ENCODE measurements at places on chromosomes 12 and 14.

DNA sequence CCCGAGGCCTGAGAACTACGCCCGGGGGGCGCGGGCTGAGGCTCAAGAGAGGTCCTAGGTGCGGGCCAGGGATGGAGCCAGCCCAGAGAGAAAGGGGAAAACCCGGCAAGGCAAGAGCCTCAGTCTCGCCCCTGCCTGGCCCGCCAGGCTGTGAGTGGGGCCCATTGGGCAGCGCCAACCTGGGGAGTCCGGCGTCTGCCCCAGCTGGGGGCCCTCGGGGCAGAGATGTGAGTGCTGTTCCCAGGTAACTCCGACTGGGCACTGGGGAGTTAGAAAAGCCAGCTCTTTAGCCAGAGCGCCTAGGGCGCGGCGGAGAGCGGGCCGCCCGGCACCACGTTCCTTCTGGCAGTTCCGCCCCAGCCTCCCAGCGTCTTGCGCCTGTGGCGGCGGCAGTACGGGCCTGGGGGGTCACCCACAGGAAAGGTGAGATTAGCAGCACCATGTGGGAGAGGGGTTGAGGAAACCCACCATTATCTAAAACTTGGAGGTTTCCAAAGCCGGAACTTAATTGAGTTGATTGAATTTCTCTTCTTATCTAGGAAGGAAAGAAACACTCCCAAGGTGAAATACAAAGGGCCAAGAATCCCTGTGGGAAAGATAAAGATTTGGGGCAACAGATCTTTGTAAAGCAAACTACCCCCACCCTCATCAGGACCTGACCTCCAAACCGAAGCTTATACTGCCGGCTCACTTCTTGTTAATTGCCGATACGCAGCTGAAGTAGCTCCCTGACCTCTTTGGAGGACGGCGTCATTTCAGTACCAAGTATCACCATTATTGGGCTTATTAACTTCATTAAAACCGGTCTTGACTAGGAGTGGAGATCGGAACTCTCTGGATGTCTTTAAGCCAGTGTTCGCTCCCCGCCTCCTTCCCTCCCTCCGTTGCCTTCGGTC, 11.6 kb downstream of the OTX2 start:
- no peak for DNase-seq

DNA sequence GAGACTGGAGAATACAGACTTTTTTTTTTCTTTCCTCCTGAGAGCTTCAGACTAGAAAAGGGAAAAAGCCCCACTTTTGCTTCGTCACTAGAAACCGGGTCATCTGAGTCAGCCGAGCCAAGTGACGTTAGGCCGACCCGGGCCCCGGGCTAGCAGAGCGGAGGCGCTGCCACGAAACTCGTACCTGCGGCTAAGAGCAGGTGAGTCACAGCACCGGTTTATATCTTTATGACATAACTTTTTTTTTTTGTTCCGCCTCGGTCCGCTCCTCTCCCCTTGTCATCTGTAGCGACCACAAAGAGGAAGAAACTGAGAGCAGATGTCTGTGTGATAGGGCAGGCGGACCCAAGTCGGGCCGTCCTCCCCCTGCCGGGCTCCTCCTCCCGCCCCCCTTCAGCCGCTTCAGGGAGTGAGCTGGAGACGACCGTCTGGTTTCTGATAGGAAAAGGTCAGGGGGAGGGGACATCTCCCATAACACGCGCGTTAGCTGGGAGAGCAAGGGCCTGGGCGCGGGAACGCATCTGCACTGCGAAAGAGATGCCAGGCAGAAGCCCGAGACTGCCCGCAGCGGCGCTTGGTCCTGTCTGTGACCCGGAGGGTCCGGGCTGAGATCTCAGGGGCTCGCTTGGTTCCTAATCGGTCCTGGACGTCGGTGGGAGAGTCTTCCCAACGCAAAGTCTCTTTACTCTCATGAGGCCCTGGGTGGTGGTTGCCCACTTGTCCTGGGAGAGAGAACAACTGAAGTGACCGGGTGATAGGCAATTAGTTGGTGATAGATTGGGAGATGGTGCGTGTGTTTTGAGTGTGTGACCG, 586 bp downstream of the TTC6 start:
- no peak for DNase-seq

DNA sequence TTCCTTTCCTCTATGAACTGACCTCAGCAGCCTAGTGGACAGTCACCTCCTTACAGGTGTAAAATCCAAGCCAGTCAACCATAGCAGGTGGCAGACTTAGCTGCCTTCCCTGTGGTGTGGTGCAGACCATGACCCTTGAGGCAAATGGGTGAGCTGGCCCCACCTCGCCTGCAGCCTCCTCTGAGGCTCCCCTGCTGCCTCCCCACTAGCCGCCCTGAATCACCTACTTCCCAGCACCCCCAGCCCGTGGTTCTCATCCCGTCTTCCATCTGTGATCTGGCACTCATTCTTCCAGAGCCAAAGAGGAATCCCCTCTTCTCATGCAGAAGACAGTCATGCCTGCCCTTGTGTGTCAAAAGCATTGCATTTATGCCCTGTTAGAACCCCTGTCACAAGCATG, 34.4 kb upstream of the TSPAN9 start:
- no peak for DNase-seq

GRCh38 chr12:15584366-15585041, 204.7 kb downstream of the EPS8 start:
- peak; percentile 5 for DNase-seq

DNA sequence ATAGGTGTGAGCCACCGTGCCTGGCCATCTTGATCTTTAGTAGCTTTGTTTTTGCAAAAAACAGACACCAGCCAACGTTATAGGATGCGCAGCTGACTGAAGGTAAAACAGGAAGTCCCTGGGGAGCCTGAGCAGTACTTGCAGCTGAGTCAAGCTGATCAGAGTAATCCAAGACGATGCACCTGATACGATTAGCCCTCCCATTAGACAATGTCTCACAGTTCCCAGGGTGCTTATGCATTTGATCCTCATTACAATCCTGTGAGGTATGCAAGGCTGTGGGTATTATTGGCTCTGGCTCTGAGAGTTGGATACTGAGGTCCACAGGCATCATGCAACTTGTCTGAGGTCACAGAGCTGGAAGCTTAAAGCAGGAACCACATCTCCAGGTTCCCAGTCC, 8.1 kb downstream of the KRT18 start:
- DNase-seq = no peak

DNA sequence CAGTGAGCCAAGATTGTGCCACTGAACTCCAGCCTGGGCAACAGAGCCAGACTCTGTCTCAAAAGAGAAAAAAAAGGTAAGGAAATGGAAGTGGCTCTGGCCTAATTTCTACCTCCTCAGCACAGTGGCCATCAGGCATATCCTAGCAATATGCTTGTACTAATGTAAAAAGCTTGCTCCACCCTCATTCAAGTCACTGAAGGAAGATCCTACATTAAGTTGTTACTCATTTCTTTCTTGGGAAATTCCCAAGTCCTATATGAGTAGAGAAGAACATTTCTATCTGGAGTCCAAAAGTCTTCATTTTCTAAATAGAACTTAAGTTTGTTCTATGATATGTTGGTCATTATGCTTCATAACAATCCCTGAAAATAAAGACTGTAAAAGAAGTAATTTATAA, 67.3 kb upstream of the HOXC13 start:
- DNase-seq = no peak

DNA sequence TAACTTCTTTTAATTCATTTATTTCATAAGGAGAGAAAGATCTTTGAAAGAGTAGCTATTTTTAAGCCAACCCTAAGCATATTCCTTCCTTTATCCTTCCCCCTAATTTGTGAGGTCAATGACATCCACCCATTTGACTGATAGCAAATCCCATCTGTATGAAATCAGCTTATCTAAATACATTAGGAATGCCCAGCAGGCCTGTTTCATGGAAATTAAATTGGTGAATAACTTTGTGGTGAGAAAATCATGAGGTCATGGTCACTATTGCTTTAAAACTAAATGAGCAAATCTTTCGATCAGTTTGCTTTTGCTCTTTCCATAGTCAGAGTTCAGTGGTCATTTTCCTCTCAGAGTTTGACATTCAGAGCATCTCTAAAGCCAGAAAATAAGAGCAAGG, 256.6 kb downstream of the CPNE8 start:
- DNase-seq = peak; percentile 8

- DNase-seq = no peak
Measured at GRCh38 chr12:105812366-105812765, 326.4 kb downstream of the NUAK1 start.

DNA sequence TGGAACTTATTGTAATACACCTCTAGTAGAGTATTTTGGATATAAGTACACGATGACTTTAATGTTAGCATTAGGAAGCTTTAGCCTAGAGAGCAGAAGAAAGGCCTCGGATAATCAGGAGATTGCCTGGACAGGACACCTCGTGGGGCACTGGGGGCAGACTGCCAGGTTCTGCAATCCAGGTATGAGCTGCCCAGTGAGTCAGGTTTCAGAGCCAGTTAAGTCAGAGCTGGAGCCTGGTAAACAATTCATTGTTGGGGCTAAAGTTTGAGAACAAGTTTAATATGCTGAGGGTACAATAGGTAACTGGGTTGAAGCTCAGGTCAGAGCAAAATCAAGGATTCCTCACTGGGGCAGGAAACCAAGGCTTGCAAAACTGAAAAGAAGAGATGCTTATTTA, 107.4 kb downstream of the RERGL start:
- no peak for DNase-seq

GRCh38 chr14:64692189-64692985, 11.8 kb upstream of the PLEKHG3 start:
- no peak for DNase-seq

DNA sequence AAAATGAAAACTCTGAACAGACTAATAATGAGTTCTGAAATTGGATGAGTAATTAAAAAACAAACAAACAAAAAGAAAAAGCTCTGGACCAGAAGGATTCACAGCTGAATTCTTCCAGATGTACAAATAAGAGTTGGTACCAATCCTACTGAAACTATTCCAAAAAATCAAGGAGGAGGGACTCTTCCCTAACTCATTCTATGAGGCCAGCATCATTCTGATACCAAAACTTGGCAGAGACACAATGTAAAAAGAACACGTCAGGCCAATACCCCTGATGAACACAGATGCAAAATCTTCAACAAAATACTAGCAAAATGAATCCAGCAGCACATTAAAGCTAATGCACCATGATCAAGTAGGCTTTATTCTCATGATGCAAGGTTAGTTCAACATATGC, 183.9 kb upstream of the CNOT2 start:
- DNase-seq = no peak

- peak; percentile 34 for DNase-seq
Measured at GRCh38 chr12:104521731-104522130, 65.0 kb downstream of the CHST11 start.

DNA sequence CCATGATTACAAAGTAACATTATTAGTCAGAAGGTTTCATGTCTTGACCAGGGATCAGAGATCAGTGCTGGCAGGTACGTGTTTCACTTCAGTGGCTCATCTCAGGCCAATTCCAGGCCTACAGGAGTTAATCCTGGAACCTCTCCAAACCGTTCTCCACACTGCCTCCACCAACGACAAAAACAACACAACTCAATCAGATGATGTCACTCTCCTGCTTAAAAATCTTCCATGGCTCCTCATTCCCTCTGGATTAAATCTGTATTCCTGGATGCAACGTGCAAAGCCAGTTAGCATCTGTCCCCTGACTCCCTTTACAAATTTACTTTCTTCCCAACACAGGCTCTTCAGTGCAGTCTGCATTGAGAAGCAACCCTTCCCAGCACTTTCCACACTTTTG, 34.3 kb upstream of the TXNRD1 start:
- DNase-seq = no peak

- peak; percentile 47 for DNase-seq
Measured at GRCh38 chr14:64960762-64961276, 11.3 kb downstream of the RAB15 start.

DNA sequence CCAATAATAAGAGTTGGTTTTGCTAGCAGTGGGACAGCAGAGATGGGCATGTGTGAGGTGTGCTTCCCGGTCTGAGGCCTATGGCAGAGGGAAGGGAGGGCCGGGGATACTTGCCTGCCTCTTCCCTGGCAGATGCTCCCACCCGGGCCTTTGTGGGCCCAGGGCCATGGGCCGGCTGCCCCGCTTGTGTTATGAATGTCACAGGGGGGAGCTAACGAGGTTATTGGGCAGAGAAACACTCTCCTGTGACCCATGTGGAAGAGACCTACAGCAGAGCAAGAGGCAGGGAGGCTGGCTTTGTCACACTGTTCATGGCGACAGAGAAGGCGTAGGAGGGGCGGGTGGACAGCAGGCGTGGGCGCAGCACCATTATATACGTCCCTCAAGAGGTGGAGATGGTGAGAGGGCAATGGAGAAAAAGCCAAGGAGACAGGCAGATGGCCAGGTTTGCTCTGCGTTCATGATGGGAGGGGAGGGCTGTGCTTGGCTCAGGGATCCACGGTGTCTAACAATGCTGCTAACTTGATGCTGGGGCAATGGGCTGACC, 13.3 kb downstream of the CCND2 start:
- no peak for DNase-seq

DNA sequence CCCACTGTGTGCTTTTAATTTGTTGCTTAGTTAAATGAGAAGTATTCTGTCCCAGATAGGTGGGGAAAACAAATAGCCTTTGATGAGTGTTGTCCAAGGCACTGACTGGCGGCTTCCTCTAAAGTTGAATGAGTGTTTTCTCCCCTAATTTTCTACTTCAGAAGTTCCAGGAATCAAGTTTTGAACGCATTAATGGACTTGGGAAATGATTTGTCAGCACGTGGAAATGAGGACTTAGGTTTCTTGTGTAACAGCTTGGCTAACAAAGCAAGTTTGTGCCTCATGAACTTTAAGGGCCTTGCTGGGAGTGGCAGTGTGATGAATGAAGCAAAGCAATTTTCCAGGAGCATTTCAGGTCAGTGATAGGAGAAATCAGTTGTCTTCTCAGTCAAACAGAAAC, 56.9 kb downstream of the LIN52 start:
- no peak for DNase-seq
